CD4-positive, alpha-beta memory T cell (primary cell): ENCODE measurements at places on chromosomes 5 and 9.

DNA sequence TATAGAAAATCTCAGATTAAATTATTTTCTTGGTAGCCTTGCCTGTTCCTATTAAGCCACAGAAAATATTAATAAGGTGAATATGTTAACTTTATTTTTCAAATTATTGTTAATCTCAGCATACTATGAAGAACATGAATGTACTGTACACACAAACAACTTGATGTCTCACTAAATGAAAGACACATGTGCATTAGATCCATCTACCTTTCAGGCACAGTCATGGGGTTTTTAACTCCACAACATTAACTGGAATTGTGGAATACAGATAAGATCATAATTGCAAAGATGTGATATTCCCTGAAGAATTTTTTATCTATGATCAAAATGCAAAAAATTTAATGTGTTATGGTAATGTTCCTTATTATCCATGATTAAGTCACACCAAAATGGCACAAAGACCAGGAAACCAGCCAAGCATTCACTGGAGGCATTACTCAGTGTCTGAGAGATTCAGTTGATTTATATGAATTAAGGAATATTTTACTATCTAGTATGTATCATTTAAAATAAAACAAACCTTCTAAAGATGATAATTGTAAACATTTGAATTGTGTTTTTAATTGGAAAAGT lies 150.0 kb upstream of the VCAN start:
- H3K4me3 ChIP-seq = no peak overlapping the region
- H3K4me1 ChIP-seq = no peaks in the 10 kb centered on the region
- no peaks in the 10 kb centered on the region for H3K27me3 ChIP-seq

DNA sequence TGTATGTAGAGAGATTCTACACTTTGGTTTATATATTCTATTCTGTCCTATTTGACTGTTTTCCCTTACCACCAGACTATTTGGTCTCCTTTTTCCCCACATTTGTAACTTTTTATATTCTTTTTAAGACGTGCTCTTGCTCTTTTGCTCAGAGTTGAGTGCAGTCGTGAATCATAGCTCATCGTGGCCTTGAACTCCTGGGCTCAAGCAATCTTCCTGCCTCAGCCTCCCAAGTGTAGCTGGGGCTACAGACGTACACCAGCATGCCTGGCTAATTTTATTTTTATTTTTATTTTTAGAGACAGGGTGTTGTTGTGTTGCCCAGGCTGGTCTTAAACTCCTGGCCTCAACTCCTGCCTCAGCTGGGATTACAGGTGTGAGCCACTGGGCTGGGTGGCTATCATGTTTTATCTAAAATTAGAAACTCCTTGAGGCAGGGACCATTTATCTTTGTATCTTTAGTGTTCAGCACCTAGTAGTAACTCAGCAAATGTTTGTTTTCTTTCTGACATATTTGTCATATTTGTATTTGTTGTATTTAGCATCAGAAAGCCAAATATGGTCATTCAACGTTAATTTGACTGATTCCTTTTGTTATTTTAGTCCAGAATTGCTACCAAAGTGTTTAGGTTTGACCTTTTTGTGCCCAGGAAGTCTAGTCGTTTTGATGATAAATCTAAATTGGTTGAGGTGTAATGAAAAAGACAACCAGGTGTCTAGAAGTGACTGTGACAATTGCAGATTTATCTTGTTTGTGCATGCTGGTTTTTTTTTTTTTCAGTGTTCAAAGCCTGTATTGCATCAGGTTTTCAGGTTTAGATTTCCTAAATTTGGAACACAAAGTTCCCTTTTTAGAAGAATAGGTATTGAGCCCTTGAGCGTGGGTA lies 44.3 kb downstream of the ERBIN start:
- peaks cover 69% of the 10 kb centered on the region for H3K4me1 ChIP-seq
- no peak overlapping the region for H3K27ac ChIP-seq
- no peak overlapping the region for H3K4me3 ChIP-seq
- H3K36me3 ChIP-seq = no peaks in the 10 kb centered on the region
- no peak for DNase-seq
- H3K27me3 ChIP-seq = no peaks in the 10 kb centered on the region

- H3K4me1 ChIP-seq = peaks cover 6% of the 10 kb centered on the region
- no peak overlapping the region for H3K4me3 ChIP-seq
- no peak overlapping the region for H3K27ac ChIP-seq
Observed at GRCh38 chr9:112699230-112699629, 18.7 kb downstream of the INIP start.

- H3K4me3 ChIP-seq = no peak overlapping the region
- H3K36me3 ChIP-seq = no peaks in the 10 kb centered on the region
- no peaks in the 10 kb centered on the region for H3K27me3 ChIP-seq
- H3K4me1 ChIP-seq = peaks cover 23% of the 10 kb centered on the region
- no peak for DNase-seq
Observed at GRCh38 chr9:77969083-77969482, 62.5 kb downstream of the GNAQ start.

DNA sequence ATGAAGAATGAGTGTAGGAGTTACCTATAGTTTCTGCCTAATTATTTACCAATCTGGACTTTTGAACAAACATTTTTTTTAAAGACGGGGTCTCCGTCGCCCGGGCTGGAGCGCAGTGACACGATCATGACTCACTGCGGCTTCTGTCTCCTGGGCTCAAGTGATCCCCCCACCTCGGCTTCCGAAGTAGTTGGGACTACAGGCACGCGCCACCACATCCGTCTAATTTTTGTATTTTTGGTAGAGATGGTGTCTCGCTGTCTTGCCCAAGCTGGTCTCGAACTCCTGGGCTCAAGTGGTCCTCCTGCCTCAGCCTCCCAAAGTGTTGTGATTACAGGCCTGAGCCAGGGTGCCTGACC lies 1.5 kb downstream of the CTNNA1 start:
- H3K4me1 ChIP-seq = peaks cover 13% of the 10 kb centered on the region
- no peaks in the 10 kb centered on the region for H3K27me3 ChIP-seq
- DNase-seq = no peak
- no peaks in the 10 kb centered on the region for H3K36me3 ChIP-seq

GRCh38 chr5:111720333-111720890 lies 36.6 kb downstream of the NREP start:
- H3K36me3 ChIP-seq = no peaks in the 10 kb centered on the region
- H3K4me1 ChIP-seq = no peaks in the 10 kb centered on the region
- no peak overlapping the region for H3K4me3 ChIP-seq

DNA sequence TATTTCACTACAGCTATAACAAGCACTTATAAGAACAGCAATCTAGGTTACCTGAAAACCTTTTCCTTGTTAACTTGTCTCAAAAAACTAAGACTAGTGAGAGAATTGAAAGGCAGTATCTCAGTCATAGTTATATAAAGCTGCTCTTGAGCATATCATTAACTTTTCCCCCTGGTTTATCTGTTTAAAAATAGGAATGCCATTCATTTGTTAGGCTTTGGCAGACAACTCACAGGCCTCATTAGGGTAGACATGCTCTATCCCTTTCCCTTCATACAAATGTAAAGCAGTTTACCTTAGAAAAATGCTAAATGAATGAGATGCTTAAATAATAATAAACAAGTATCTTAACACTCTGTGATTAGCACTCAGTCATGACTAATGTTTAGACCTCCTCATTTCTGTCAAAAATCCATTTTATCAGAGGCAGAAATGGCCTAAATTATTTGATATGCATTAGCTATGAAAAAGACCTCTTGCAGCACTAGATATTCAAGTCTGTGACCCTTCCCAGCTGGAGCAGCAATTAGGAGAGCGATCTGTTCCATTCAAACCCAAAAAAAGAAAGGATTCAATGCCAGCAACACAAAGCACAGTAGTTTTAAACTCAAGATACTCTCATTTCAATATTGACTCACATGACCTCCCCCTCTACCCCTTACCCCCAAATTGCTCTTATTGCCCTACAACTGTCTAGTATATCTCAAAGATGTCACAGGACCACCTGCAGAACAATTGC lies 1578.8 kb upstream of the WWC1 start:
- H3K4me3 ChIP-seq = no peak overlapping the region
- no peak for DNase-seq

DNA sequence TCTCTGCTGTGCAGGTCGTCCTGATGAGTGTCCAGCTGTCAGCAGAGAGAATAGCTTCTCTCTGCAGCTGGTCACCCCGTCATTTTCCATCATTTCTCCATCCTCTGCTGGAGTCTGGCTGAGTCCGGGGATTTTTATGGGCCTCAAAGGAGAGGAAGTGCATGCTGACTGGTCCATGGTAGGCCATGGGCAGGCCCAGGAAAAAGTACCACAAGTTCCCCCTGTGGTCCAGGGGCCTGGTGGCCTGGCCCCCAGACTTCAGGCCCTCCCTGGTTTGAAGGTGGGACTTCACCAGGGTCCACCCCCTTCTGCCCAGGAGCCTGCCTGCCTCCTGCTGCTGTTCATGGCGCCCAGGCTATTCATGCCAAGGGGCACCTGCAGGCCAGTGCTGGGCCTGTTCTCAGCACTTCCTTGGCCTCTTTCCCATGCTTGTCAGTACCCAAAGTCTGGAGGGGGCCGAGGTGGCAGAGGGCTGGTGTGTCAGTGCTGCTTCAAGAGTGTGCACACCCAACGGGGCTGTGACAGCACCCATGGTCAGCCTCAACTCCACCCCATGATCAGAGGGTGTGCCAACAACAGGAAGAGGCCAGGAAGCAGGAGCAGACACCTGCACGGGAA lies 7.3 kb upstream of the MTMR12 start:
- no peak for DNase-seq
- no peaks in the 10 kb centered on the region for H3K36me3 ChIP-seq
- no peak overlapping the region for H3K27ac ChIP-seq
- H3K27me3 ChIP-seq = no peaks in the 10 kb centered on the region
- no peaks in the 10 kb centered on the region for H3K4me1 ChIP-seq
- H3K4me3 ChIP-seq = no peak overlapping the region

DNA sequence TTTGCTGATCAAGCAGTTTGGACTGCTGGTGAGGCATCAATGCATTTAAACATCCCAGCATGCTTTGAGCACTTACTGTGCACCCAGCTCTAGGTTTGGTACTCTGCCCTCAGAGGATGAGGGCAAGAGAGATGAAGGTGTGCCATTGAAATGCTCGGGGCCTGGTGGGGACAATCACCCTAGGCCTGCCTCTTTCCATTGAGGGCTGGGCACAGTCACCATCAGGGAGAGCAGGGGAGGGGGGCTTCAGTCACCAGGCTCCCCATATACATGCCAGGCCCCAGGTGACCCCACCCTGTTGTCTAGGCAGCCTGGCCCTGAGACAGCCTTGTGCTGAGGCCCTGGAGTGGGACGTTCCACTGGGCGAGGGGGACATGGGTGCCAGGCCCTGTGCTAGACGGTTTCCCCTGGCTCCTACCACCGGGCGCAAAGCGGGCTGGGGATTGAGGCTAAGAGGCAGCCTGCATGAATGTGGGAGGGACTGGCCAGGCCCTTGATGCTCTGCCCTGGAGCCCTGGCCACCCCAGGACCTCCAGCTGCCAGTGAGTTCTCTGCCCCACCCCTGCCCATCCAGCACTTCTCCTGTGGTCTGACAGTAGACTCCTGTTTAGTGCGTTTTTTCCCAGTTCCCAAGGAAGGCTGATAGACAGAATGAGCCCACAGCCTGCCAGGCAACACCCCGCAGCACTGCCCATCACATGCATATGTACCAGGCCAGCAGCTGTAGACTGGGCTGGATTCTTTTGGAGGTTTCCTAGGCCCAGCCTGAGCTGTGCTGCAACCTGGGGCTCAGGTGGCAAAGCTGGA lies 18.9 kb downstream of the TCF7 start:
- peaks cover 86% of the 10 kb centered on the region for H3K36me3 ChIP-seq
- DNase-seq = no peak
- H3K27me3 ChIP-seq = no peaks in the 10 kb centered on the region
- H3K4me3 ChIP-seq = no peak overlapping the region
- peak overlapping the region; percentile 97 for H3K27ac ChIP-seq
- peaks cover 100% of the 10 kb centered on the region for H3K4me1 ChIP-seq

- no peak overlapping the region for H3K27ac ChIP-seq
- no peaks in the 10 kb centered on the region for H3K36me3 ChIP-seq
- no peaks in the 10 kb centered on the region for H3K4me1 ChIP-seq
- no peak for DNase-seq
- no peaks in the 10 kb centered on the region for H3K27me3 ChIP-seq
Observed at GRCh38 chr9:34557426-34558321, 31.9 kb downstream of the CNTFR start.
